ENCODE measurements at places on chromosomes 4 and X. TPM values are rescaled to one million over a fixed set of nuclear protein-coding genes. Genes with fewer than 3 reads are reported as not detected.

GRCh38 chr4:98747393-98748091 lies 89.1 kb upstream of the TSPAN5 start:
- no peak overlapping the region for H3K27ac ChIP-seq
- DNase-seq: no peak
- peaks cover 3% of the 10 kb centered on the region for H3K27me3 ChIP-seq
- H3K36me3 ChIP-seq: no peaks in the 10 kb centered on the region
- no peaks in the 10 kb centered on the region for H3K4me1 ChIP-seq

Gene SLITRK4
- total RNA-seq: not detected

DNA sequence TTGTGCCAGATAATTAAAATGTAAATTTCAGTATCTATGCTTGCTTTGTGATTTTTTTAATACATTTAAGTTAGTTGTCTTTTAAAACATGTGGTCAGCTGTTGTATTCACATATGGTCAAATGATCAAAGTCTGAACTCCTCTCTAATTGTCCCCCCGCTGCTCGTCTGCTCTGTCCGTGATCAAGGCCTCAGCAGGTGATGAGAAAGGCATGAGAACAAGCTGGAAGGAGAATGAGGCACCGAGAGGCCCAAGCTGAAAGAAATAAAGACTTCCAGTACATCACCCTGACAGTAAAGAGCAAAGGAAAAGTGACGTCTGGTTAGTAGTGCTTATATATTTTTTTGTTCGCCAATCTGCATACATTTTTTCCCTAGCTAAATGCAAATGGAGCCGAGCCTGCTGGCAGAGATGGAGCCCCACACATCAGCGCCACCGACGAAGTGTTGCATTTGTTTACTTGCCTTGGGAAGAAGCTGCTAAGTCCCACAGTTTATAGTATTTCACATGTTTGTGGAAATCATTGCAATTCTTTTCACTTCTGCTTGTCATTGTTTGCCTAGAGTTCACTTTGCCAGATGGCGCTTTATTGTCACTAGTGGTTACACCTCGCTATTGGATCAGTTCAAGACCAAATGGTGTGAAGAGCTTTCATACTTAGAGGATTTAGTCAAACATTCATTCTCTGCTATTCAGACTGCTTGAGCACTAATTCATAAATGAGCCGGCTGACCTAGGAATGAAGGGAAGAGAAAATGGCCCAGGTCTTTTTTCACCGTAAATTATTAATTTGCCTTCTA lies 181.5 kb downstream of the ZIC3 start:
- no peak overlapping the region for H3K27ac ChIP-seq
- H3K27me3 ChIP-seq: peaks cover 3% of the 10 kb centered on the region
- no peak overlapping the region for H3K4me3 ChIP-seq
- no peaks in the 10 kb centered on the region for H3K4me1 ChIP-seq

Gene ARMCX2
- 4.3 TPM for total RNA-seq

Gene FAT1
- not detected for total RNA-seq
